AG09319 (cell line): ENCODE measurements at places on chromosomes 1 and 21.

DNA sequence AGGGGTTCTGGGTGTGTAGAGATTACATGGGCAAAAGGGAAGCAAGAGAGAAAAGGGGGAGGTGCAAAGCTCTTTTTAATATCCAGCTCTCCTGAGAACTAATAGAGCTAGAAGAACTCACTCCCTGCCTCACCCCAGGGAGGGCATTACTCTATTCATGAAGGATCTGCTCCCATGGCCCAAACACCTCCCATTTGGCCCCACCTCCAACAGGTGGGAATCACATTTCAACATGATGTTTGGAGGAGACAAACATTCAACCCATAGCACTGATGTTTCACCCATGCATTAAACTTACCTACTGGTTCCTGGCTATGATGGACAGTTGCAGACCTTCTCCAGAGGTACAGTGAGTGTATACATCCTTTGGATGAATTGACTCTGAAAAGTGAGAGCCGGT is 7.3 kb upstream of the JUN start:
- DNase-seq, result no peak

GRCh38 chr1:118145721-118146120 is 39.3 kb downstream of the SPAG17 start:
- DNase-seq, result no peak

- DNase-seq, result no peak
Observed at GRCh38 chr1:40167317-40167716, 6.1 kb downstream of the RLF start.

DNA sequence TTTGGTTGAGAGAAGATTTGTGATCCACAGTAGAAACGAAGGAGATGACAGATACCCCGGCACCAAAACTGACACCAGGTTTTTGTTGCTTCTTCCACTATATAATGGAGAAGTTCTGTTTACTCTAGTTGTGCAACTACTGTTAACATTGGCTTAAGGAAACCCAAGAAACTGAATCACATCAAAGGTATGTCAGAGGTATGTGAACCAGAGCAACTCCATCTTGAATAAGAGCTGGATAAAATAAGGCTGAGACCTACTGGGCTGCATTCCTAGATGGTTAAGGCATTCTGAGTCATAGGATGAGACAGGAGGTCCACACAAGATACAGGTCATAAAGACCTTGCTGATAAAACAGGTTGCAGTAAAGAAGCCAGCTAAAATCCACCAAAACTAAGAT is 173.7 kb upstream of the CAMK1G start:
- no peak for DNase-seq

- DNase-seq, result no peak
Observed at GRCh38 chr1:166221316-166221715, 54.5 kb upstream of the FAM78B start.

DNA sequence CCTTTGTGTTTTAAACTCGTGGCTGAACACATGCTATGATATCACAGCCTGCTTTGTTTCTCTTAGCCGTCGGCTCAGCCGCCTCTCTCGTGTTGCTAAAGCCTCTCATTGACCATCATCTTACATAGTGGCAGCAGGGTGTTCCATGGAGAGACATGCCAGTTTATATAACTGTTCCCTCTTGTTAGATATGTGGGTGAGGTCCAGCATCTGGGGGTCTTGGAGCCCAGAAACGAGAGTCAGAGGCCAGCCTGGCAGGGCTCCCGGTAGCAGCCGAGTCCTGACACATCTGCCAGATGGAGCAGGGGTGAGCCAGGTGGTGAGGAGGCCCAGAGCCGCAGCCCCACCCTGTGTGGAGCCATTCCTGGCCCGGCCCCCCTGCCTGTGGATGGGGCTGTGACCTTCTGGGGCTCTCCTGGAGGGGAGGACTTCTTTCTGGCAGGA is 11.9 kb downstream of the PODN start:
- DNase-seq, result no peak

DNA sequence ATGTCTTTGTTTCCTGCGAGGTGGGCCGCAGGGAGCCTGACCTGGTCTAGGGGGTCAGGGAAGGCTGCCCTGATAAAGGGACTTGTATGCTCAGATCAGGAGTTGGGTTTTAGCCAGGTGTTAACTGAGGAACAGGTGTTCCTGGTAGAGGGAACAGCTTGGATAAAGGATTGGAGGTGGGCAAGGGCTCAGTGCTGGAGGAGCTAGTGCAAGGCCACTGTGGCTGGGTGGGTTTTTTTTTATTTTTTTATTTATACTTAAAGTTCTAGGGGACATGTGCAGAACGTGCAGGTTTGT is 31.1 kb downstream of the A3GALT2 start:
- no peak for DNase-seq

DNA sequence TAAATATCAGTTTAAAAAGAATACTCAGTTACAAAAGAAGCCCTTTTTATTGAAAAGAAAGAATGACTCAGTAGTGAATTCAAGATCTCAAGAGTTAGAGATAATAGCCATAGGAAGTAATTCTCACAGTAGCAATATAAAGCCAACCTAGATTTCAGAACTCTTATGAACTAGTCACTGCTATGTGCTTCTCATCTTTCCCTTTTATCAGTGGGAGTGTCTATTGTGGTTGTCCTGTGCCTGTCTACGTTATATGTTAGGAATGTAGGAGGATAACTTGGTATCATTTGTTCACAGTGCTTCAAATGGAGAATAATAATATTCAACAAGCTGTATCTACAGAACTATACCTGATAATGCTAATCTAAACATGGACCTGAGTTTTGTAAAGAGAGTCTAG is 73.1 kb upstream of the RGS21 start:
- DNase-seq, result no peak

- DNase-seq, result no peak
Observed at GRCh38 chr1:221751226-221751887, 9.5 kb upstream of the DUSP10 start.

GRCh38 chr1:165650981-165651625 is 20.1 kb downstream of the MGST3 start:
- no peak for DNase-seq

GRCh38 chr1:29282924-29283803 is 46.8 kb downstream of the PTPRU start:
- no peak for DNase-seq

DNA sequence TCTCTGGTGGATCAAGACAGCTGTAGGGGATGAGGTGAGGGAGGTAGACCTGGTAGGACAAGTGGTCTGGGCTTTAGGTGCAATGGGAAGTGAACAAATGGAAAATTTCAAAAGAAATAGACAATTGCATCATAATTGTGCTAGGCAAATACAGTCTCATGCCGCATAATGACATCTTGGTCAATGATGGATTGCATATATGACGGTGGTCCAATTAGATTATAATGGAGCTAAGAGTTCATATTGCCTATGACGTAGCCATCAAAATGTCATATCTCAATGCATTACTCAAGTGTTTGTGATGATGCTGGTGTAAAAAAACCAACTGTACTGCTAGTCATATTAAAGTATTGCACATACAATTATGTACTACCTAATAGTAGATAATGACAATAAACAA is 19.0 kb downstream of the KCNK2 start:
- DNase-seq, result no peak

DNA sequence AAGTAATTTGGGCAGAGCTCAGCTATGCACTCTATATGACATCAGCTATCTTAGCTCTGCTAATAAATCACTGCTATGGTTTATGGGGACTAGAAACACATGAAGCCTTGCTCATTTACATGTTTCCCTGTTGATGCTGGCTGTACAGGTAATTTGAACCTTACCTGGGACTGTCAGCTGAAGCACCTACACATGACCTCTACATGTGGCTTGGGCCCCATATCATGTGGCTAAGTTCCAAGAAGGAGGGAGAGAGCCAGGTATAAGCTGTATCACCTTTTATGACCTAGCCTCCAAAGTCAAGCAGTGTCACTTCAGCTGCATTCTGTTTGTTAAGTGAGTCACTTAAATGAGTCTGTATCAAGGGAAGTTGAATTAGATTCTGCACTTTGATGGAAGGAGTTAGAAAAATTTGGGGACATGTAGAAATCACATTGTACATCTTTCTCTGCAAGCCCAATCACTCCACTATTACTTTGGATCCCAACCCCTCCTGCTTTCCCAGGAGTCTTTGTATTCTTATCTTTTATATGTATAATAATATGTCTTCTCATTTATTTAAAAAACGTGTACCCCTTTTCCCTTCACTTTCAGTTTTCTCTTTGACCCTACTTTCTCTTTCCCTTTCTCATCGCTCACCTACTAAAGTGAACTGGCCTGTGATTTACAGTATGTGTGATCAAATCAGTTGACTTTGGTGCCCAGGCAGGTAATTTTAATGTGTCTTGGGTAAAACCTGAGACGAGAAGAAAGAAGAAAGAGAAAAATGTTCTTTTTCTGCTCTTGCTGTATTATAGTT is 53.4 kb upstream of the PRKACB start:
- DNase-seq, result no peak

DNA sequence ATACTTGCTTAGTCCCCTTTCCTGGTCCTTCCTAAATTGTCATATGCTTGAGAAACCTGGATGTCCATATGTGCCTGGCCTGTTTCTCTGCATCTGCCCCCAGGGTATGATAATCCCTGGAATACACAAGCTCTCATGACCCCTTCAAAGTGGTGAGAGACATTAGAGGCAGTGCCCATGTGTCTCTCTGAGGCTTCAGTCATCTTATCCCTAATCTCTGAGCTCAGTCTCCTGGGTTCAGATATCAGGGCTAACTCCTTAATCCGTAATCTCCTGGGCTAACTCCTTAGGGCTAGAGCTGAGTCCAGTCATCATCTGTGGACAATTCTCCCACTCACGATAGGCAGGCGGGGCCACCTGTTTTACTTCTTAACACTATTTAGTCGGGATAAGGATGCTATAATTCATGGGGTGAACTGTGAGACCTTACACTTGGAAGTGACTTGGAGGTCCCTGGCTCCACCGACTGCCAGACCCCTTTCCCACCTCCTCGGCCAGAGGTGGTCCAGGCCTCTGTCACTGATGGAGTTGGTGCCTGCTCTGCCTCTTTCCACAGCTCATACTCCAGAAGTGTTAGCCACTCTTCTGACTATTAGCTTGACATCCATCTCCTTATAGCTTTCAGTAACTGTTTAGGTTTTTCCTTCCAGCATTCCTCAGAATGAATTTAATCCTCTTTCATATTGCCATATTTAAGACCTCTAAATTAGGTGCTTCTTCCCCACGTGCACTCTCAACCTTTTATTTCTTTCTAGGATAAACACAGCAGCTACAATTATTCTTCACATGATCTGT is 22.7 kb downstream of the CCN1 start:
- no peak for DNase-seq

- no peak for DNase-seq
Observed at GRCh38 chr1:211520641-211521040, 28.7 kb upstream of the RD3 start.

- no peak for DNase-seq
Observed at GRCh38 chr1:5481889-5482288, 510.3 kb downstream of the NPHP4 start.

DNA sequence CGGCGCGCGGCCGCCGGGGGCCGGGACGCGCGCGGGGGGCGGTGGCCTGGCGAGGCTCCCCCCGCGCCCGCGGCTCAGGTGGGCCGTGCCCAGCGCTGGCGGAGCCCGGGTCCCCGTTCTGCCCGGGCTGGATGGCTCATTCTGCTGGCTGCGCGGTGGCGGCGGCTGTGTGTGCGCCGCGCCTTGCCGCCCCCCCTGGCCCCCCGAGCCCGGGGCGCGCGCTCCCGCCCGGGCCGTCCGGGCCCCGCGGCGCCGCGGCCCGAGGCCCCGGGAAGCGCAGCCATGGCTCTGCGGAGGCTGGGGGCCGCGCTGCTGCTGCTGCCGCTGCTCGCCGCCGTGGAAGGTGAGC is at the start of gene EPHB2:
EPHB2 (plus strand) TSS at position 139 of the 349 bp plus-strand sequence; CDS start at position 283, 144 bp downstream.
- no peak for DNase-seq

DNA sequence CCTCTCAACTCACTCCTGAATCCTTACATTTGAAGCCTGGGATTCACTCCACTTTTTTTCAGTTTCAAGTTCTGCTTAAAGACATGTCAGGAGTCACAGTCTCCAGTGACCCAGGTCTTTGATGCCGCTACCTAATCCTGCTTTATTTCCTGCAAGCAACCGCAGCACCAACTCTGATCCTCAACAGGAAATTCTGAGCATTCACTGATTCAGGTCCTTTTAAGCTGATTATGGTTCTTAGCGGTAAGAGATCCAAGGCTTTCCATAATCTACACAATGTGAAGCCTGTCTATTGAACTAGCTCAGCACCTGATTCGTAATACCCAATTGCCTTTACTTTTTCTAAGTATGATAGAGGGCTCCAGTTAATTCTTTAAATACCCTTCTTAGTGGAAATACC is 43.7 kb upstream of the PIGC start:
- DNase-seq, result no peak

- DNase-seq, result no peak
Observed at GRCh38 chr1:35702508-35702907, 16.2 kb downstream of the C1orf216 start.
